GM12891 (cell line): ENCODE measurements at places on chromosomes 13 and 19.

GRCh38 chr13:95862408-95862807, 185.5 kb downstream of the DNAJC3 start:
- no peak for DNase-seq

DNA sequence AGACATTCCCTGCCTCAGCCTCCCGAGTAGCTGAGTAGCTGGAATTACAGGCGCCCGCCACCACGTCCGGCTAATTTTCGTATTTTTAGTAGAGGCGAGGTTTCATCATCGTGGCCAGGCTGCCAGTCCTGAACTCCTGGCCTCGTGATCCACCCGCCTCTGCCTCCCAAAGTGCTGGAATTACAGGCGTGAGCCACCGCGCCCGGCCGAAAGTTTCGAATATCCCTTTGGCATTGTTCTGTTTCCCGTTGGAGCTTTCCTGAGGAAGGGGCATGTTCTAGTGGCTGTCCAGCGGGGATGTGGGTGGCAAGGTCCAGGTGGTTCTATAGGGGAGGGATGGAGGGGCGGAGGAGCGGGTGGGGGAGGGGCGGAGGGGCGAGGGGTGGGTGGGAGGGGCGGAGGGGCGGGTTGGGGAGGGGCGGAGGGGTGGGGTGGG, 2.1 kb upstream of the BSG start:
- DNase-seq: no peak

DNA sequence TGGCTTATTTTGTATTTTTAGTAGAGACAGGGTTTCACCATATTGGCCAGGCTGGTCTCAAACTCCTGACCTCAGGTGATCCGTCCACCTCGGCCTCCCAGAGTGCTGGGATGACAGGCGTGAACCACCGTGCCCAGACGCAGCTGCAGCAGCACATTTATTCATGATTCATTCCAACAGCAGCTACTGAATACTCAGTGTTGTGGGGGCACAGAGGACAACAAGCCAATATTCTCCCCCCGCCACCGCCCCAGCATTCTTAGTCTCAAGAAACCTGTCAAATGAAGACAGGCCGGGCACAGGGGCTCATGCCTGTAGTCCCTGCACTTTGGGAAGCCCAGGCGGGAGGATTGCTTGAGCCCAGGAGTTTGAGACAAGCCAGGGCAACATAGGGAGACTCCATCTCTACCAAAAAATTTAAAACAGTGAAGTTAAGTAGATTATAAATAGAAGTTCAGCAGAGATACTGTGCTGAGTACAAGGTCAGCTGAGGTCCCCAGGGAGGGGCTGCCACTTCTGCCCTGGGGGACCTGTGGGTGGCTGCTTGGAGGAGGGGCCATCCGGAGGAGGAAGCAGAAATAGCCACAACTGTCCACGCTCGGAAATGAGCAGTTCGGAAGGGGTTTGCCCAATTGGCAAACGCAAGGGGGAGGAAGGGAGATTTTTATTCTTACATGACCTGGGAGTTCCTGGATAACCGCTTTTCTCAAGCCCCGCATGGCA, 4.3 kb downstream of the DOT1L start:
- no peak for DNase-seq

GRCh38 chr13:73138638-73139491, 80.1 kb downstream of the KLF5 start:
- DNase-seq: no peak

DNA sequence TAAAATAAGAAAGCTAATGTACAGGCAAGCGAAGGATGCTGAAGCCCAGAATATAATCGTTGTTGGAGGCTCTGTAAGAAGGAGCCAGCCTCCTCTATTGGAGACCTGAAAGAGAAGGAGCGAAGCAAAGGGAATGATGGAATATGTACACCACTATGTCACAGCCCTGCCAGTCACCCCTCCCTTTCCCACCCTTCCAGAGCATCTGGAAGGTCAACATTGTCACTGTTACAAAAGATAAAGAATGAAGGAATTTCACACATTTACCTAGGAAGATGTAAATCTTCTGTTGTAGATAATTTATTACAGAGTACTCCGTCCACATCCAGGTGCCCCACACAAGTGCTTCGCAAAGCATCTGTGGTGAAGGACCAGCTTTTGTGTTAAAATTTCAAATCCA, 39.7 kb upstream of the SACS start:
- no peak for DNase-seq

GRCh38 chr19:30312582-30313352, 59.4 kb upstream of the ZNF536 start:
- DNase-seq: no peak

DNA sequence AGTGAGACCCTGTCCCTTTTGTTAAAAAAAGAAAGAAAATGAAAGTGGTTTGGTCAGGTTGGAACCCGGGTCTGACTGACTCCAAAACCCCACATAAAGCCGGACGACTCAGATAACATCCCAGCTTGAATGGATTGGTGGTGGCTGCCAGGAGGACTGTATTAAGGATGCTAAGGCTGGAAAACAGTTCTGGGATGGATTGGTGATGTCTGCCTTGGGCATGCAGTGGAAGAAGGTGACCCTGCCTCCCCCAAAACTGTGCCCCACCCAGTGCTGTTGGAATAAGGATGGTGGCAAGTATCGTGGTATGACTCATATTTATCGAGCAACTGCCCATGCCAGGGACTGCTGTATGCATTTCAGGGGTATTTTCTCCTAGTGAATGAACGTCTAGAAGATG, 18.5 kb upstream of the COLGALT1 start:
- DNase-seq: no peak

DNA sequence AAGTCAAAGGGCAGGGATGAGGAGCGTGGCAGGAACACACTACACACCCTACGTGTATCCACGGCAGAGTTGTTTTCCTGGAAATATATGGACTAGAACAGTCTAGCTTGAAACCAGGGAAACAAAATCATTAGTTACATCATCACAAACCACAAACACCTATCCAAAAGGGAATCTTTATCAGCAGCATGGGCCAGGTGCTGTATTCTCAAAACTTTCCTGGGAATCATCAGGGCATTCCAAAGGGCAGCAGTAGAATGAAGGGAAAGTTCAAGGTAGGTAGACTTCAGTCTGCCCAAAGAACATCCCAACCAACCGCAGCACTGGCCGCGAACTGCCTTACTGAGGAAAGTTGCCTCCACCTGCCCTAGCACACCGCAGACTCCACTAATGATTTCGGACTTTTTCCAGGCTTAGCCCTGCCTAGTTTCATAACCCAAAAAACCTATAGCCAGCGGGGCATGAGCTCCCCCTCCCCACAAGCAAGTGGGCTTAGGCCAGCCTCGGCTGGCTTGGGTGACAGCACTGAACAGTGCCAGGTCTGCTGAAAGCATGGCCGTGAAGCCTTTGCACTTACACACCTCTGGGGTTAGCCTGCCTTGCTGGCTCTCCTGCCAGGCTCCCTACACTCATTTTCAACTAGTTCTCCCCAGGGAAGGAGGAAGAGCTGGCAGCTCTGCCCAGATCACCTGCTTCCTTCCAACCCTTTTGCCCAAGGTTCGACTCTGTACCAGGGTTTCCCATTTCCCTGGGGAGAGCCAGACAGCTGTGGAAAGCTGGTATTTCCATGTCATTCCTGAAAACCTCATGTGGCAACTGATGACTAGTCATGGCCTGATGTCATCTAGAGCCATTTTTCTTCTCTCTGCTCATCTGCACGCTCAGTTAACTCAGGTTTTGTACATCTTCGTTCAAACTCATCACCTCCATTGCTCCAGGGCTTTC, 77.3 kb upstream of the UBAC2 start:
- DNase-seq: no peak

DNA sequence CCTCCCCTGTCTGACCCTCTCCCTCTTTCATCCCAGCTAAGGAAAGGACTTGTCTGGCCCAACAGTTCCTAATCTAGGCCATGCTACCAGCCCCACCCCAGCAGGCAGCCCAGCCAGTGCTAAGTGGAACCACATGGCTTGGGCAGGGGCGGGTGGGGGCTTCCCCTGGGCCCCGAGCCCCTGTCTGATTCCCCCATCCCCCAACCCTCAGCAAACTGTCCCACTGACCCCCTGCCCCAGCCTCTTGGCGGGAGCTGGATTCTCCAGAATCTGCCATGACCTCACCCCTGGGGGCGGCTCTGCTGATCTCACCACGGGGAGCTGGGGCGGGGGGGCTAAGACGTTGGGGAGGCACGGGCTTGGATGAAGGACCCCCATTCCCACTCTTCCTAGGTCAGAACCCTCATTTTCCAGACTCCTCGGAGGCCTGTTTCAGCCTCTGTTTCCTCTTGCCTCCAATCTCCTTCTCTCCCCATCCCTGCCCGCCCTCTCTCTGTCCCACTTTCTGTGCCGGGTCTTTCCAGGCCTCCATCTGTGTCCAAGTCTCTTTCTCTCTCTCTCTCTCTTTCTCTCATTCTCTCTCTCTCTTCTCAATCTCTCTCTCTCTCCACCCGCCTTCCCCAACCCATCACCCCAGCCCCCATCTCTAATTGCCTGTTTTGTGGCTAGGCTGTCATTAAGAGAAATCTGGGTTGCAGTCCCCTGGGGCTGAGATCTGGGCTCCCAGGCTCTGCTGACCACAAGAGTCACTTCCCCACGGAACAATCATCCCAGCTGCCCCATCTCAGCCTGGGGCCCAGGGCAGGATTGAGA, 2.7 kb downstream of the COL5A3 start:
- no peak for DNase-seq

- no peak for DNase-seq
These were observed 355.0 kb downstream of the MYO16 start for GRCh38 chr13:108984251-108984920.
